Tongue (tissue), 3 donors: ENCODE measurements at places on chromosomes 5 and 9.

- no peak for DNase-seq
Observed at GRCh38 chr5:171906703-171907590, 99.5 kb downstream of the FBXW11 start.

DNA sequence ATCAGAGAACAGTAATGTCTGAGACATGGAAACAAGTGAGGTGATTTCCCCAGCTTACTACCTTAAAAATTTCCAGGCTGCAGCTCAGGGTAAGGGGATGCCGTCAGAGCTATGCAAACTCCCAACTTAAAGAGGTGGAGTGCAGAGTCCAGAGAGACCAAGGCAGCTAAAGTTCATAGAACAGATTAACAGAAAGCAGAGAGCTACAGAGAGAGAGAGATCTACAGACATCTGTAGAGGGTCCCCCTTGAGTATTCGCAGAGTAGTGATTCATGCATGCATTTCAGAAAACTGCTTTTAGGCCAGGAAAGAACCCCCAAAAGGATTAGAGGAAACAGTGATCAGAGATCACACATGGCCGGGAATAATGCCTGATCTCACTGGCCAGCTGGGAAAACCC, 306.2 kb upstream of the PUM3 start:
- DNase-seq = peak; percentile 52

GRCh38 chr5:89769975-89770374, 639.6 kb downstream of the CETN3 start:
- DNase-seq = no peak

GRCh38 chr5:96572864-96573512, 89.2 kb upstream of the CAST start:
- no peak for DNase-seq

- DNase-seq = no peak
Observed at GRCh38 chr5:96995419-96995818, 59.5 kb downstream of the LNPEP start.

DNA sequence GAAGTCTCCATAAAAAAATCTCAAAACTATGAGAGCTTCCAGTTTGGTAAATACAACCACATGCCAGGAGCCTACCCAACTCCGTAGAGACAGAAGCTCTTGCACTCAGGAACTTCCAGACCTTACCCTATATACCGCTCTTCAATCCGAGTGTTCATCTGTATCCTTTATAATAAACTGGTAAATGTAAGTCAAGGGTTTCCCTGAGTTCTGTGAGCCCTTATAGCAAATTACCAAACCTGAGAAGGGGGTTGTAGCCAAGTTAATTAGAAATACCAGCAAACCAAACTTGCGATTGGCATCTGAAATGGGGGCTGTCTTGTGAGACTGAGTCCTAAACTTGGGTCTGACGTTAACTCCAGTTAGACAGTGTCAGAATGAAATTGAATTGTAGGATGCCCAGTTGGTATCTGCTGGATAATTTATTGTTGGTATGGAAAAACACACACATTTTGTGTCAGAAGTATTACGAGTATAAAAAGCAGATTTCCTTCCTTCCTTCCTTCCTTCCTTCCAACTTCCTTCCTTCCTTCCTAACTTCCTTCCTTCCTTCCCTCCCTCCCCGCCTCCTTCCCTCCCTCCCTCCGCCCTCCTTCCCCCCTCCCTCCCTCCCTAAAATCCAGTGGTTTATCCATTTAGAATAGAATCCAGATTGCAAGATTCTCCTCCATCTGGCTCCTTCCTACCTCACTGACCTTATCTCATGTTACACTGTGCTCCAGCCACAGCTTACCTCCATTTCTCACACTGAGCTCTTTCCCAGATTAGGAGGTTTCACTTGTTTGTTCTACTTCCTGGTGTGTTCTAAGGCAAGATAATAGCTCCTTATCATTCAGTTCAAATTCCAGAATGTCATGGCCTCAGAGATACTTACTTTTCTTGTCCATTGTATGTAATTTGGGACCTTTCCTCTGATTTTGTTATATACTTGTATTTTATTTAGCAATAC, 196.7 kb downstream of the WDR70 start:
- no peak for DNase-seq

DNA sequence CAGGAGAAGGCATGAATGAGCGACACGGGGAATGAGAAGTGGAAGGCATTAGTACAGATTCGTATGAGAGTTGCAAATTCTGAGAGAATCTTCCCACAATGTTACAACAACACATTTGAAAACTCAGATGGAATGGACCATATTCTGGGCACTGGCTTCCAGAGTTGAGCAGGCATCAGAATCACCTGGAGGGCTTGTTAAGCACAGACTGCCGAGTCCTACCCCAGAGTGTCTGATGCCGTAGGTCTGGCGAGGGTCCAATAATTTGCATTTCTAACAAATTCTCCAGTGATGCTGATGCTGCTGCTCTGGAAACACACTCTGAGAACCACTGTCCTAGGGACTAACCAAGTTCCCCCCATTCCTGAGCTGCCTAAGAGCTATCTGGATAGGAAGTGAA, 2.9 kb upstream of the TLX3 start:
- DNase-seq = no peak

GRCh38 chr9:90064248-90064647, 459.4 kb downstream of the GADD45G start:
- no peak for DNase-seq

DNA sequence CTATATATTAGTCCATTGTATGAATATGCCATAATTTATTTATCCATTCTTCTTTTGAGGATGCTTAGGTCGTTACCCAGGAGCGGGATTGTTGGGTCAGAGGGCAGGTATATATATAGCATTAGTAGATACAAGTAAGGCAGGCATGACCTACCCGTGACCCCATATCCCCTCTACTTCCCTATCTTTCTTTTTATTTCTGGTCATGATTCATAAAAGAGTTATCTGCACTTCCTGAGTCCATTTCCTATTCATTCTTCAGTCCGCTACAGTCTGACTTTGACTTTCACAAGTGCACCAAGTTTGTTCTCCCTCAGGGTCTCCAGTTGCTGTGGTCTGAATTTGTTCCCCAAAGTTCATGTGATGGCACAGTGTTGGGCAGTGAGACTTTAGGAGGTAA, 6.9 kb downstream of the RHOBTB3 start:
- no peak for DNase-seq

- DNase-seq = no peak
Observed at GRCh38 chr9:114389612-114390368, 2.0 kb upstream of the AKNA start.

DNA sequence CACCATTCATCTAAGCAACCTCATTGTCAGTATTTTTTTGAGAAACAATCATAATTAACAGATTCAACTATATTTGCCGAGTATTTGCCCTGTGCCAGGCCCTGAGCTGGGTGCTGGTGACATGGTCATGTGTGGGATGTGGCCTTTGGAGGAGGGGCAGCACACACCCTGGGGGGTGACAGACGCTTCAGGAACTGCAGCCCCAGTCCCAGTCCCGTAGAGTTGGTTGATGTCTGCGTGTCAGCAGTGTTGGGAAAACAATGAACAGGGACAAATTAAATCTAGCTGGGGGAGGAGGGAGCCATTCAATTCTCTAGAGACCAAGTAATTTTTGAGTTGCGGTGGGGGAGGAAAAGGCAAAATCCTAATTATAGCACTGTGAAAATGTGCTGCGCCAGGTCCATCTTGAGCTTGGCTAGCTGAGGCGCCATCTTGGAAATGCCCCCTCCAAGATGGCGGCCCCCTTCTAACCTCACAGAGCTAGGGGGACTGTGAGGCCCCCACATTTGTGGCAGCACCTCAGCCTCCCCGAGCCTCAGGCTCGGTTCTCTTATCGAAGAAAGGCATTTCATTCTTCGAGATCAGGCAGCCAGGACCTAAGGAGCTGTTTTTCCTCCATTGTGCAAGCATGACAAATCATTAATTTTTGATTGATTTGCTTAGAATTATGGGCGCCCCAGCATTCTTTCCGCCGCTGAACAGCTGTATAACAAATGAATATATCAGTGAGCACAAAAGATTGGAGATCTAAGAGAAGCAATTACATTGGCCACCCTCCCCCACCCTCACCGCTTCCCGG, 87.8 kb downstream of the ZNF618 start:
- no peak for DNase-seq

GRCh38 chr9:76610011-76610352, 151.0 kb downstream of the GCNT1 start:
- DNase-seq = peak; percentile 89

GRCh38 chr9:89466451-89467277, 31.2 kb downstream of the SEMA4D start:
- DNase-seq = no peak

DNA sequence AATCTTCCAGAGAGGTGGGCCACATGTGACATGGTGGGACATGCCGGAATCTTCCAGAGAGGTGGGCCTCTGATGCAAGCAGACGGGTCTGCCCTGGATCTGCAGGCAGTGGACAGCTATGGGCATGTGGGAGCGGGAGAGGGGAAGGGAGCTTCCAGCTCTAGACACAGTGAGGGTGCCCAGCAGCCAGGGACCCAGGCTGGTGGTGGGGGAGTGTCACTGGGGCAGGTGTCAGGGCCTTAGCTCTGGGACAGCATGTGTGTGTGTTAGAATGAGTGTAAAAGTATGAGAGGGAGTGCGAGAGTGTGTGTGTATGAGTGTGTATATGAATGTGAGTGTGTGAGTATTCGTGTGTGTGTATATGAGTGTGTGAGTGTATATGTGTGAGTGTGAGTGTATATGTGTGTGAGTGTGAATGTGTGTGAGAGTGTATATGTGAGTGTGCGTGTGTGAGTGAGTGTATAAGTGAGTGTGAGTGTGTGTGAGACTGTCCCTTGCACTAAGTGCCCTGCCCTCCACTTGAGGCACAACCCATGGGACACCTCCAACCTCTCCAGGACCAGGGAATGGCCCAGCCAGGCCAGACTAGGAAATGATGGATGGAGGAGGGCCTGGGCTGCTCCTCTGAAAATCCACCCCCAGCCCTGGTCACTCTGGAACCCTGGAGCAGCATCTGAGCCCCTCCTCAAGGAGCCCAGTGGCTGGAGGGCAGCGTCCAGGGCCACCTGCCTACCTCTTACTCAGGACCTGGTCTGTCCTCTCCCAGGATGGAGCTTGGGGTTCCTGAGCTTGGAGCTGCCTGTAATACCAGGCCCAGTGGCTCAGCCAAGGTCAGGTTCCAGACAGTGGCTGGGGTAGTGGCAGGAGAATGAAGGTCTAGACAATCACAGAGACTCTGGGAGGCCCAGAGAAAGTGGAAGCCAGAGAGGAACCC, 122.2 kb downstream of the C9orf50 start:
- DNase-seq = no peak

- DNase-seq = peak; percentile 7
Observed at GRCh38 chr5:104965006-104965405, 1402.4 kb upstream of the NUDT12 start.

GRCh38 chr9:9536523-9536922, 1076.3 kb downstream of the PTPRD start:
- DNase-seq = no peak

DNA sequence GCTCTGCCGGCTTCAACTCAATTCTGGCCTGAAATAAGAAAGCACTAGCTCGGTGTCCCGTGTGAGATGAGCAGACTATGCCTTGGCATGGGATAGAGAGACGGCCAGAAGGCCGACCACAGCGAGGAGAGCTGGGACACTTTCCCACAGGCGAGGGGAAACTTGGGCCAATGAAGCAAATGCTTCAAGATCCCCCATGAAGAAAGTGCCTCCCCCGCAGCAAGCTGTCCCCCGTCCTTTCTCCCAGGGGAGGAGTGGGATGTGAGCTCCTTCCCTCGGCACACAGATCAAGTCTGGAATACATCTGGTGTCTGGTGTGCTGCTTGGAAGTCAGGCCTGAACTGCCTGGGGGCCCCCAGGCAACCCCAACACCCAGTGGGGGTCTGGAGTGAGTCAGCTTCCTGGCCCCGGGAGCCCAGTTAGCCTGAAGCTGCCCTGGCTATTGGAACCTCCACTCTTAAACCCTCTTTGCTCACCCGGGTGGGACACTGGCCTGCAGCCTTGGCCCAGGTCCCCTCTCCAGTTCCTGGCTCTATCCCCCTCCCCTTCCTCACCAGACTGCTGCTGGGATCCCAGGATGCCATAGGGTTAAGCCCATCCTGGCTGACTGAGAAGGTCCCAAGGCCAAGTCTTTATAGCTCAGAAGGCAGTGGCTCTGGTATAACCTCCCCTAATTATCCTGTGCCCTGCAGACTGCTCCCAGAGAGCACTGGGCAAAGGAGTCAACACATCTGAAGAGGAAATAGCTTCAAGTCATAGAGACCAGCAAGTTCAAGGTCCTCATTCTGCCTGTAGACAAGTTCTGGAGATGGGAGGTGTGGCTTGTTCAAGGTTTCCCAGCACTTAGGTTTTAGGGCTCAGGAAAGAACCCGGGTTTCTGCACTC, 205.3 kb downstream of the TTLL11 start:
- DNase-seq = no peak

DNA sequence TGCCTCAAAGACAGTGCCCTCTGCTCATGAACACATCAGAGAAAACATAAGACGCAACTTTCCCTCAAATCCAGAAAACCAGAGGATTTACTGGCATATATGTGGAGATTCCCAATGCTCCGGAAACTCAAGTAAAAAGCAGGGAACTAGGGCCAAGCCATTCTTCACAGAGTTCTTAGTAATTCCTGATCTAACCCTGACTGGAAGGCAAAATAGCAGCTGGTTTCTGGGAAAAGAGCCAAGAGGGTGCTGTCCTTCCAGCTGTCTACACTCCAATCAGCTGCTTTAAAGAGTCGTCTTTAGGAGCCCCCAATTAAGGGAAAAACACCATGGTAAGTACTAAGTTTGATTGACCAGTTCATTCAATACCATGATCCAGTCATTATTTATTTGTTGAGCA, 49.6 kb downstream of the GNA14 start:
- peak; percentile 95 for DNase-seq

GRCh38 chr9:75085640-75086039, 2.3 kb downstream of the NMRK1 start:
- peak; percentile 60 for DNase-seq

- peak; percentile 52 for DNase-seq
Observed at GRCh38 chr9:70389621-70390266, 24.7 kb downstream of the KLF9 start.

- peak; percentile 27 for DNase-seq
Observed at GRCh38 chr5:36040651-36041536, 25.8 kb downstream of the UGT3A2 start.

GRCh38 chr9:128138001-128138400, 10.5 kb upstream of the PTGES2 start:
- DNase-seq = no peak

GRCh38 chr9:19947996-19948395, 159.2 kb upstream of the SLC24A2 start:
- DNase-seq = no peak

GRCh38 chr5:95646569-95647431, at the start of gene RFESD:
TSS of gene RFESD (plus strand) at chr5:95646777. CDS start at chr5:95652272, 5,495 bp downstream.
- DNase-seq = peak; percentile 99

DNA sequence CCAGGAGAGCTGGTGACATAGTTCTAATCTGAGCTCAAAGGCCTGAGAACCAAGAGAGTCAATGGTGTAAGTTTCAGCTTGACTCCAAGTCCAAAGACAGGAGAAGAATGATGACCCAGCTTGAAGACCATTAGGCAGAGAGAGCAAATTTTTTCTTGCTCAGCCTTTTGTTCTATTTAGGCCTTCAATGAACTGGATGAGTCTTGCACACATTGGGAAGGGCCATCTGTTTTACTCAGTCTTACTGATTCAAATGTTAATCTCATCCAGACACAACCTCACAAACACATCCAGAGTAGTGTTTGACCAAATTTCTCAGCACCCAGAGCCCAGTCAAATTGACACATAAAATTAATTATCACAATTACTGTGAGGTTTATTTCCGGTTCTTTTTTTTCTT, 7.1 kb upstream of the BTF3 start:
- no peak for DNase-seq

- DNase-seq = peak; percentile 58
Observed at GRCh38 chr5:31186672-31187267, 6.7 kb upstream of the CDH6 start.
